ENCODE measurements at places on chromosomes 7 and 10. TPM values are rescaled to one million over a fixed set of nuclear protein-coding genes. Genes with fewer than 3 reads are reported as not detected.

- DNase-seq, result peak; percentile 34
Observed at GRCh38 chr10:123009105-123009820, 457 bp downstream of the ACADSB start.

DNA sequence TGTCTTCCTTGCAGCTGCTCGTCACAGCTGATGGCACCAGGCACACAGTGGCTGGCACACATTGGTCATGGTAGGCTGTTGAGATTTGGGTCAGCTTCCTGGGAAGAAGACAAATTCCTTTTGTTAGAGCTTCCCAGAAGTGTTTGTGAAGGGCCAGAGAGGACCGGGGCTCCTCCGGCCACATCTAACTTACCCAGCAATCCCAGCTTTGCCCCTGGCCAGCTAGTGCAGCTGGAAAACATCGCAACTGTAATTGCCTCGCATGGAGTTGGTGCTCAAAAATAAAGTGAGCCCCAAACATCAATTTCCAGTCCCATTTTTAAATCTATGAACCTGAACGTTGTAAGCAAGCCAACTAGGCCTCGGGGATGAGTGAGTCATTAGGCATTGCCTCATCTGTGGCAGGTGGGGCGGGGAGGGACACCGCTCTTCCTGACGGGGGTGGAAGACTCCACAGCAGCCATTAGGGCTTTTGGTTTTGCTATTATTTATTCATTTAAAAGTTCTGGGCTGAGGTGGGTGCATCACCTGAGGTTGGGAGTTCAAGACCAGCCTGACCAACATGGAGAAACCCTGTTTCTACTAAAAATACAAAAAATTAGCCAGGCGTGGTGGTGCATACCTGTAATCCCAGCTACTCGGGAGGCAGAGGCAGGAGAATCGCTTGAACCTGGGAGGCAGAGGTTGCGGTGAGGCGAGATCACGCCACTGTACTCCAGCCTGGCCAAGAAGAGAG lies 12.4 kb downstream of the CPA5 start:
- DNase-seq, result no peak

DNA sequence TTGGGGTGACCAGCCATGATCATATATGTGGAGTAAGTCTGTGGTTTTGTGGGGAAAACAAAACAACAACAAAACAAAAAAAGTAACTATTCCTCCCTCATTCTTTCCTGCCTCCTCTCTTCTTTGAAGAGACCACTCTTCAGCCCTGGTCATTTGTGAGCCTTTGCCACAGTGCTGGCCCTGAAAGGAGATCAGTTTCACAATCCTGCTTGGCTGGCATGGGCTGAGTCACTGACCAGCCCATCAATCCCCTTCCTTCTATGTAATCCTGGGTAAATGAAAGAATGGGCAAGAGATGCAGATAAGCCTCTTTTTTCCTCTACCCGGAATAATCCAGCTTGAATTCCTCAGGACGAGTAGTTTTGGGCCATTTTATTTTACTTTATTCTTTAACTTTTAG lies 13.6 kb downstream of the CSTF2T start:
- DNase-seq, result no peak

GRCh38 chr7:51268859-51269258 lies 47.8 kb downstream of the COBL start:
- no peak for DNase-seq

- no peak for DNase-seq
Observed at GRCh38 chr10:107166403-107166802, 1.9 kb upstream of the SORCS1 start.

SH2D4B gene
- total RNA-seq, result 1.4 TPM

SPAG6 gene
- total RNA-seq, result 1.2 TPM

ANKRD22 gene
- total RNA-seq, result 0.16 TPM

All from occipital lobe (tissue), 3 donors.